NCI-H187 (cell line): ENCODE measurements at places on chromosomes 2 and 18.

- no peak for DNase-seq
Measured at GRCh38 chr18:75211002-75211621, 515 bp downstream of the TSHZ1 start.

DNA sequence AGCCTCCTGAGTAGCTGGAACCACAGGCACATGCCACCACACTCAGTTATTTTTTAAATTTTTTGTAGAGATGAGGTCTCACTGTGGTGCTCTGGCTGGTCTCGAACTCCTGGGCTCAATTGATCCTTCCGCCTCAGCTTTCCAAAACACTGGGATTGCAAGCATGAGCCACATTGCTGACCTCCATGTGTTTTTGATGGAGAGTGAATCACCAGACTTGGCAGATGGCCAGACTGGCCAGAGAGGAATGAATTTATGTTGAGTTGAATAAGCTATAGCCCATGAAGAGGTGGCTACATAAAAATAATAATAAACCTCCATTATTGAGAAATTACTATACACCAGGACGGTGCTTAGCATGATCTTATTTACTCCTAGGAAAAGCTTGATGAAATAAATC is 91.5 kb downstream of the MREG start:
- DNase-seq, result no peak

DNA sequence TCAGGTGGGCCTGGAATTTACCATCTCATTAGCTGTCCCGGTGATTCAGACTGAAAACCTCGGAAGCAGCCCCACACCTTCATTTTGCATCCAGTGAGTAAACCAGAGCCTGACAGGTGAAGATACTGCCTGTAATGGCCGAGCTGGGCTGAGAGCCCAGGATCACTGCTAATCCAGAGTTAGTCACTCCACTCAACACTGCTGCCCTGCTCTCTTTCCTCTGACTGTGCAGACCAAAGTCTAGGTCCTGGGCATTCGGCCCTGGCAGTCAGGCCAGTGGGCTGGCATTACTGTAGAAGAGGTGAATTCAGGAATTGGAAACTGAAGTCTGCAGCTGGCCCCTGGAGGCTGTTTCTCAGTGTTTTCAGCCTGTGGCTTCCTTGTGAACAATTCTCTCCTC is 44.3 kb downstream of the TMEM17 start:
- DNase-seq, result no peak

DNA sequence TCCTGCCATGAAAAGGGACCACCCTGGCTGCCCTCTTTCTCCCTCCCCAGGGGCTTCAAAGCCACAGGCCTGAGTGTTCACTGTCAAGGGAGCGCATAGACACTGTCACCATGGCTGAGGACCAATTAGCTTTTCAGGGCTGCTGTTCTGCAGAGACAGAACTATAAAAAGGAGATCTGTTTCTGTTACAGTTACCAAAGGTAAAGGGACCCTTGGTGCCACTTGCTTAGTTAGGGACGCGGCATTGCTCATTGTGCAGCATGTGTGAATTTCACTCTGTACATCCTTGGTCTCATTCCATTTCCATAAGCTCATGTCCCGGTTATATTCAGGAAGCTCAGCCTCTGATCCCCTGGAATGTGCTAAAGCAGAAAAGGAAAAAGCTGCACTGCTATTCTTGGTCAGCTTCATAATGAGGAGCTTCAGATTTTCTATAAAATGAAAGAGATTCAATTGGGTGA is 55.5 kb upstream of the RNF152 start:
- no peak for DNase-seq

DNA sequence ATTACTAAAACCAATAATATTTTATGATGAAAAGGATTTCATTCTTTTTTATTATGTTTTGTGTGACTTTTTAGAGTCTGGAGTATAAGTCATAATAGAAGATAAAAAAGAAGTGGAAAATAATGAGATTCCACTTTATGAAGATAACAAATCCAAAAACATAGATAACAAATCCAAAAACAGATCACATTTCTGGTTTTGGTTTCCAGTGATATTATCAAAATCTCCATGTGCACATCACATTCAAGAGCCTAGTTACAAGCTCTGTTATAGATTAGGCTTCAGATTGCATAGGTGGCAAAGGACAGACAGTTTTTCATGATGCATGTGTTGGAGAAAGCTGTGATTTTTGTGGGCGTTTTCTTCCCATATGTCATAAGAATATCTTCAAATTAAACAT is 648.2 kb downstream of the STK39 start:
- DNase-seq, result no peak

GRCh38 chr2:118738524-118739308 is 108.7 kb downstream of the EN1 start:
- no peak for DNase-seq

DNA sequence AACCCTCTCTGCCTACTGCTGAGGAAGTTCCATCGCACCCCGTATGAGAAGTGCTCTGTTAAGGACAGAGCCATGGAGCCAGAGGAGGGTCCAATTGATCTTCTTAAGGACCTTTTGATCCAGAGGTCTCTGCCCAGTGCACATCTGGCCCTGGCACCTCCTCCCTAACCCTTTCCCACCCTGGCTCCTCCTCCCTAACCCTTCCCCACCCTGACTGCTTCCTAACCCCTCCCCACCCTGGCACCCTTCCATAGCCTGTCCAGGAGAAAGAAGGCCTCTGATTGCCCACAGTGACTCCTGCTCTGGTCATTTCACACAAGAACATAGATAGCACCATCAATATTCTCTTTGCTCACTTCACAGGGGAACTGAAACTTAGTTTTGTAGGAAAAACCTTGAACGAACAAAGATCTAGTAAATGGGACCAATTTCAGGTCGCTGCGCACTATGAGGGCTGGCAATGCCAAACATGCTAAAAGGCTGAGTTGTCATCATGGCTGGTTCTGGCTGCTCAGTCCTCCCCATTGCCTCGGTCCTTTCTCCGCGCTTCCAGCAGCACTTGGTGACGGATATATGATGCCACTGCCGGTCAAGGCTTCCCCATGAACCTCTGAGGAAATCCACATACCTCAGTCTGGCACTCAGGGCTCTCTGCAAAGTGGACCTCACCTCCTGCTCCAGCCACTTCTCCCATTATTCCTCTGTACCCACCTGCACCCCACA is 49.2 kb downstream of the PKDCC start:
- DNase-seq, result no peak

DNA sequence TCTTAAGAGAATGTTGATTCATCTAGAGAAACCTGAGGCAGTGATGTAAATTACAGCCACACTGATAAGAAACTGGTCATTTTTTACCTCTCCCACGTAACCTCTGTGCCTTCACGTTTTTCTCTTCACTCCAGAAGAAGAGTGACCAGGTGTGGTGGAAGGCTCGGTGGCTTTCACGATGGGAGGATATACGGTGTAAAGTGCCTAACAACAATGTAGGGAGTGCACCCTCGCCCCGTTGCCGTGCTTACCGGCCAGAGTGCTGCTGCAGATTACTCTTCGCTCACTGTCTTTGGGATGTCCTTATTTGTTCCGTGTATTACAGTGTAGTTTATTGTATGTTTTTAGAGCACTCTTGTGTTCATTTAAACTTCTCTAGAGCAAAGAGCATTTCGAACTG is 46.5 kb downstream of the NCK2 start:
- DNase-seq, result no peak

DNA sequence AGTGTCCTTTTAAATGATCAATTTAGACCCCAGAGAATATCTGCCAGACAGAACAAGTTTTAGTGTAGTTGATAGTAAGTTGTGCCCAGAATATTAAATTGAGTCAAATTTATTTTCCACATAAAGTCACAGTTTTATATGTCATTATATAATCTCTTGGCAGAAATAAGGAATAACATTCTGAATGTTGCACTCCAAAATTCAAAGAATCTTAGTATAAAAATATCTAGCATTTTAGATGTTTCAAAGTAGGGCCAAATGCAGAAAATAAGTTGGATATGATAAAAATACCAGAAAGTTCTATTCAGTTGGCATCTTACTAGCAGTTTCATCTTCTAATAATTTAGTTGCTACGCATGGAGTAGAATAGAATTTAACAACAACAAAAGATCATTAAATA is 33.5 kb downstream of the SCN1A start:
- DNase-seq, result no peak

GRCh38 chr2:21294446-21294845 is 170.7 kb downstream of the TDRD15 start:
- DNase-seq, result no peak

- DNase-seq, result no peak
Measured at GRCh38 chr2:241001413-241002274, 3.2 kb downstream of the SNED1 start.

DNA sequence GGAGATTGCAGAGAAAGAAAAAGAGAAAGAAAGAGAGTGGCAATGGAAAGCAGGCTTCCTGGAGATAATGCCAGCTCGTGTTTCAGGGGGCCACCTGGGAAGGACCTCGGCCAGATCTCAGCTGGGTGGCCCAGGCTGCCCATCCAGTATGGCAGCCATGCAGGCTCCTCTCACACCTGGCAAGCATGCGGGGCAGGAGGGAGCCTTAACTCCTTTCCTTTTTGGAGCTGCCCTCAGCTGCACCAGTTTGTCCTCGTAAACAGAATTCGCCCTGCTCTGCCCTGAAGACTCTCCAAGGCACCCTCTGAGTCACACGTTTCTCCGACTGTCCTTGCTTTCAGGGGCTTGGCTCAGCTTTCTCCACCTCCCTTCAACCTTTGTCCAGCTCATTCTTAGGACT is 59.5 kb upstream of the IGFBP5 start:
- DNase-seq, result no peak

DNA sequence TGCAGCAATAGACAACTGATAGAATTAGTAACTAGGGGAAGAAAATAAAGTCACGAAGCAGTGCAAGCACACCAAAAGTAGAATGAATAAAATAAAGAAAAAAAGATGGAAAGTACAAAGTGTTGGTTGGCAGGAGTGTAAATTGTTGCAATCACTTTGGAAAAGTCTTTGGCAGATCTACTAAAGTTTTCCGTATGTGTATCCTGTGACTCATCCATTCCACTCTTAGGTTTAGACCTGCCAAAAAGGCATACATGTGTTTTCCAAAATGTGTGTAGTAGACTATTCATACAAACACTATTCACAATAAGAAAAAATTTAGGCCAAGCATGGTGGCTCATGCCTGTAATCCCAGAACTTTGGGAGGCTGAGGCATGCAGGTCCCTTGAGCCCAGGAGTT is 282.1 kb upstream of the FSIP2 start:
- DNase-seq, result no peak

GRCh38 chr2:100856732-100857131 is 36.8 kb downstream of the NPAS2 start:
- no peak for DNase-seq

- DNase-seq, result no peak
Measured at GRCh38 chr2:36168115-36168514, 187.5 kb upstream of the CRIM1 start.

DNA sequence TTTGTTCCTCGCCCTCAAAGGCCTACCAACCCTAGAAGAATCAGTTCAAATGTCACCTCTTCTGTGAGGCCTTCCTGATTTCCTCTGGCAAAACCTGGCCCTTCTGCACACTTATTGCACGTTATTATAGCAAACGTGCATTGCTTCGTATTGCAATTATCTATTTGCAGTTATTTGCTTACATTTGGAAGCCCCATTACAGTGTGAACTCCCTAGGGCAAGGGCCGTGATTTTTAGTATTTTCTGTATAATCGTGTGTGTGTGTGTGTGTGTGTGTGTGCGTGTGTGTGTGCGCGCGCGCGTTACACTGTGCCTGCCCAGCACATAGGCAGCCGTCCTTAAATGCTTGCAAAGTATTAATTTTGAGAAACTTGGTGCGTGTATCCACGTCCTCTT is 460 bp upstream of the SEMA4F start:
- DNase-seq, result no peak

GRCh38 chr2:176035013-176035691 is 33.1 kb upstream of the LNPK start:
- no peak for DNase-seq

DNA sequence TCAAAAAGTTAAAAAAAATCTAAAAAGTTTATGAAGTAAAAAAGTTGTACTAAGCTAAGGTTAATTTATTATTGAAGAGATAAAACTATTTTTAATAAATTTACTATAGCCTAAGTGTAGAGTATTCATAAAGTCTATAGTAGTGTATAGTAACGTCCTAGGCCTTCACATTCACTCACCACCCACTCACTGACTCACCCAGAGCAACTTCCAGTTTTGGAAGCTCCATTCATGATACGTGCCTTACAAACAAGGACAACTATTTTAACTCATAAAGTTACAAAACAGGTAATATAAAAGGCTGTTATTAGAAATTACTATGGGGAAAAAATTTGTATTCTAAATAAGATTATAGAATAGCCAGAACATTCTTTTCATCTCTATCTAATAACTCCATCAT is 158.9 kb upstream of the FN1 start:
- no peak for DNase-seq

DNA sequence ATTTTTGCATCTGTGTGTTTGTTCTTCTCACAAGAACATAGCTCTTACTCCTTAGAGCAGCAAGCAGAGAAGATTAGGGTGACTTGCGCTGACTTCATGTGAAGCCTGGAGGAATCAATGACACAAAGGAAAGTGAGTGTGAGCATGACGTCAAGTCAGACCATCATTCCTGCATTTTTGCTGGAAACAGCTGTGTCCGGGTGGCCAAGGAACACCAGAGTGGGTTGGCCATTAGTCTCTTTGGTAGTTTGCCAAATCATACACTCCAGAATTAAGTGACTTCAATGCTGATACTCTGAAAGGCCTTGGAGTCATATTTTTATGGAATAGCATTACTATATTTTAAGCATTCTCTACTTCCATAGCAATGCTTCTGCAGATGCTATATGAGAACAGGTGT is 597.2 kb downstream of the DCDC2C start:
- no peak for DNase-seq

- DNase-seq, result no peak
Measured at GRCh38 chr2:8088810-8089209, 593.0 kb upstream of the ID2 start.

DNA sequence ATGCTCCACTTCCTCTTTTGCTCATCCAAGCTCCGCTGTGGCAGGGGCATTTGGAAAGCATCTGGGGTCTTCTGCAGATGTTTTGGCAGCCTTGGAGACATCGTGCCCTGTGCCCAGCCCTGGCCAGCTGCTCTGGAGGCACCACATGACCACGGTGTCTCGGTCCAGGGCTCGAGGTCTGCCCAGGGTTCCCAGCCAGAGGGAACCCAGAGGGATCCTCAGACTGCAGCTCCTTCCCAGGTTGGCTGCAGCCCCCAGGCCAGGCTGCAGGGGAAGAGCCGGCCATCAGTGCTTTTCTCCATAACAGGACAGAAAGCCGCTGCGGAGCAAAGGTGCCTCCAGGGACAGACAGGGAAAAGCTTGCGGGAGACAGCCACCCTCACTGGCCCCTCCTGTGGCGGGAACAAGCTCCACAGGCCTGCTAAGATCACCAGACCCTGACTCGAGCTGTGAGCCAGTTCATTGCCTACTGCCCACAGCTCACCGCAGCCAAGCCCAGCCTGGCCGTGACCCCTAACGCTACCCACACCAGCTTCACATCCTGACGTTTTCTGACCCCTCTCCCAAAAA is 74.7 kb downstream of the SMAD7 start:
- no peak for DNase-seq

- DNase-seq, result no peak
Measured at GRCh38 chr2:220046507-220046906, 419.1 kb downstream of the SLC4A3 start.

GRCh38 chr2:46495231-46496030 is 16.1 kb downstream of the TMEM247 start:
- no peak for DNase-seq
